ENCODE measurements at places on chromosomes 6 and 20. TPM values are rescaled to one million over a fixed set of nuclear protein-coding genes. Genes with fewer than 3 reads are reported as not detected.

PPP1R10 gene
- 31.5 TPM for total RNA-seq

GRCh38 chr6:169189686-169190085 lies 64.0 kb downstream of the THBS2 start:
- DNase-seq, result no peak

GRCh38 chr6:4377603-4378002 lies 242.2 kb upstream of the ECI2 start:
- no peak for DNase-seq

- no peak for DNase-seq
These were observed 52.3 kb downstream of the UQCC1 start for GRCh38 chr20:35359335-35359950.

DNA sequence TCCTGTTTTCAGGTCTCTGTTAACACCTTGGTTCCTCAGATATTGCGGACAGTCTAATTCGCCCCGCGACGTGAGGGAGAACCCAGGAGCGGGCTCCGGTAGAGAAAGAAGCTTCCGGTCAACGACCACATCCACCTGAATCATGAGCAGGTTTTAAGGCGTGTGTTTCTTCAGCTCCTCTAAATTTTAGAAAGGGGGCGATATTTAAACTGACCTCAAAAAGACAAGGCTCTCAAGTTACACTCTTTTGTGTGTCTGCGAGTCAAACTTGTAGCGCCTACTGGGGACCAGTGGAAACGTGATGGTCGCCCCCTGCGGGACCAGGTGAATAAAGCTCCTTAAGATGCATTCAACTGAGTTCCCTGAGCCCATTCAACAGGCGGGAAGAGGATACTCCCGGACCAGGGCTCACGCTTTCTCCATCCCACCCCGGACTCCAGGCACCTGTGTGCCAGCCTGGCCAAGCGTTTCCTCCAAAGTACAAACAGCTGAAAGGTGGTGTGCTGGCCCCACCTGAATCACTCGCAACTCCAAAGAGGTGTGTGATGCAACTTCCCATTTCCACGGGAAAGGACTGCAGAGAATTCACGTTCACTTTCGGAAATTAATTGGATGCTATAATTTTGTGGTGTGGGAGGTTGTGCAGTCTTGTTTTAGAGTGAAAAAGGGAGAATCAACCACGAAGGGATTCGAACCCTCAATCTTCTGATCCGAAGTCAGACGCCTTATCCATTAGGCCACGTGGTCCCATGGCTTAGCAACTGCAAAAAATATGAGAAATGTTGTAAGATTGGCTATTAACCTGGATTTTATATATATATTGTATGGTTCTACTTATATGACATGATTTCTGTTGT lies 17.0 kb downstream of the GPX5 start:
- DNase-seq, result no peak

Data from left ventricle myocardium inferior (tissue), 1 donor.